Placental pericyte (primary cell): ENCODE measurements at places on chromosomes 16 and 17. TPM values are rescaled to one million over a fixed set of nuclear protein-coding genes. Genes with fewer than 3 reads are reported as not detected.

HOXB2 gene
- total RNA-seq: 2.8 and 10.5 TPM in 2 replicates

KRTAP4-4 gene
- total RNA-seq: not detected in 2 replicates

ABCA8 gene
- 0.57 and 3.7 TPM in 2 replicates for total RNA-seq

CD300H gene
- total RNA-seq: not detected in 2 replicates

HASPIN gene
- 0.44 and 19.6 TPM in 2 replicates for total RNA-seq

CTRB1 gene
- not detected in 2 replicates for total RNA-seq

NPIPB9 gene
- total RNA-seq: 1.8 and 3.7 TPM in 2 replicates

MYH2 gene
- not detected in 2 replicates for total RNA-seq

CES3 gene
- 0.22 TPM in 1 of 2 replicates, not detected in the other for total RNA-seq

DCXR gene
- total RNA-seq: 32.2 and 43.5 TPM in 2 replicates

NPIPA7 gene
- total RNA-seq: 1.0 and 1.5 TPM in 2 replicates

CACNG5 gene
- not detected in 2 replicates for total RNA-seq

ANKRD40CL gene
- total RNA-seq: not detected in 2 replicates

RAD51C gene
- total RNA-seq: 13.8 and 23.8 TPM in 2 replicates

PITPNM3 gene
- 0.43 and 0.44 TPM in 2 replicates for total RNA-seq

HSPB9 gene
- not detected in 2 replicates for total RNA-seq

PIPOX gene
- 1.3 and 2.6 TPM in 2 replicates for total RNA-seq

NPIPB13 gene
- total RNA-seq: 0.29 and 1.1 TPM in 2 replicates

MAP2K6 gene
- 2.0 TPM in 2 replicates for total RNA-seq

C16orf96 gene
- total RNA-seq: under 0.01 TPM in 2 replicates

TP53TG3B gene
- total RNA-seq: 0.44 TPM in 1 of 2 replicates, not detected in the other

MINK1 gene
- total RNA-seq: 29.5 and 46.4 TPM in 2 replicates

KRTAP9-7 gene
- not detected in 2 replicates for total RNA-seq

DPEP3 gene
- not detected in 2 replicates for total RNA-seq

CD19 gene
- total RNA-seq: not detected in 2 replicates

LPO gene
- total RNA-seq: 0.22 TPM in 1 of 2 replicates, not detected in the other

KATNIP gene
- 22.0 and 28.9 TPM in 2 replicates for total RNA-seq
